ENCODE measurements at places on chromosomes 12 and 14. TPM values are rescaled to one million over a fixed set of nuclear protein-coding genes. Genes with fewer than 3 reads are reported as not detected.
A peak's percentile ranks its signal among the peaks of the same experiment; 100 is the strongest.

GRCh38 chr12:7221486-7221885 is 32.0 kb downstream of the PEX5 start:
- DNase-seq = no peak

- no peak for DNase-seq
These were observed 877.8 kb upstream of the ATXN7L3B start for GRCh38 chr12:73659802-73660201.

DNA sequence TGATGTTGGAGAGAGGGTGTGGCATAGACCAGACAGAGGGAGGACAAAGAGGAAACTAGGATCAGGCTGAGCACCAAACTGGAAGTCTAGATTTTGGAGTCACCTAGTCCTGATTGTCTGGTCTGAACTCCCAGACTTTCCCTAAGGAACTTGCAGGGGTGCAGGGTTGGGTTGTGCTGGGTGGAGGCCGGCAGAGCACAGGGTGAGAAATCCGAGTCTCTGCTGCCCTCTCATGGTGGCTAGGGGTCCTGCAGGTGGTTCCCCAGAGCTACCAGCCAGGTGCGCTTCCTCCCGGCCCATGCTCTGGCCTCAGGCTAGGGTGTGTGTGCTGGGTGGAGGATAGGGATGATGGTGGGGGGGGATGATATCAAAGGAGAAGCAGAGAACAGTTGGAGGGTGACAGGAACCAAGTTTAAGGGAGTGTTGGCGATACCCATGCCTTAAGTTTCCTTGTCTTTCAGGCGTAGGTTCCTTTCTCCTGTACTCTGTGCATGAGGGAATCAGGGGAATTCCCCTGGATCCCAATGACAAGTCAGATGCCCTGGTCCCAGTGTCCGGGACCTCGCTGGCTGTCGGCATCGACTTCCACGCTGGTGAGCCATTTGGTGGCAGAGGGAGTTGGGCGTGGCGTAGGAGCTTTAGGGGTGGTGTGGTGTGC is 33.5 kb upstream of the NXPH4 start:
- DNase-seq = peak; percentile 63

- DNase-seq = no peak
These were observed 795.5 kb downstream of the C12orf50 start for GRCh38 chr12:87233671-87234070.

The EXD2 gene
- total RNA-seq = 27.0 TPM

The USP44 gene
- 3.6 TPM for total RNA-seq

The CLEC7A gene
- total RNA-seq = 27.6 TPM

The ACOT6 gene
- total RNA-seq = 0.63 TPM

The C12orf60 gene
- 0.56 TPM for total RNA-seq
